Stimulated activated CD8-positive, alpha-beta memory T cell treated with anti-CD3 and anti-CD28 coated beads, Interleukin-4, amount 100 ng/mL, for 4 hours (primary cell): ENCODE measurements at places on chromosomes 4 and X.

DNA sequence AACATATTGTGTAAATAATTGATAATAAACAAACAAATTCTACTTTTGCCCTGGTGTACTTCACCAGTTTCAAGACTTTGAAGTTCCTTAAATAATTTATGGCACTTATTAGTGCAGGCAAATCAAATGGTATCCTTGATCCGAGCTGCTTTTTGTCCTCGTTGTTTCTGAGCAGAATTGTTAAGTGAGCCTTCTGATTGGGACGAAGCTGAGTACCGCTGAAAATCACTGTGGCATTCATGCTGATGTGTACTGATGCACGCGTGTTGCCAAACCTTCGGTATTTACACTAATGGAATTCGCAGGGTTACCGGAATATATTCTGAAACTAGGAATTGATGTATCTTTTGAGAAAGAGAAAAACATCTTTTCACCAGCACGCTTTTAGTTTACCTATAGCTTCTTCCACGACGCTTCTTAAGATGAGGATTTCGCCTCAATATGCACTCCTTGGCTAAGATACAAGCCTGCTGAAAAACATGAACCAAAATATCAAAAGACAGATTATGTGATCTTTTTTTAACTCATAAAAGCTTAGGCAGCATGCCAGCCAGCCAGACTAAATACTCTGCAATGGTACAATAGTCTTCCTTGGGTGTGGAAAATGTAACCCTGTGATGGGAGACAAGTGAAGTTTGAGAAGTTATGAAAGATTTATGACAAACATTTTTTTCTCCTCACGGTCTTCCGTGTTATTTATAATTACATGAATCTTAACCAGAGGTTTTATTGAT, 48.9 kb upstream of the TENM3 start:
- DNase-seq, result no peak

DNA sequence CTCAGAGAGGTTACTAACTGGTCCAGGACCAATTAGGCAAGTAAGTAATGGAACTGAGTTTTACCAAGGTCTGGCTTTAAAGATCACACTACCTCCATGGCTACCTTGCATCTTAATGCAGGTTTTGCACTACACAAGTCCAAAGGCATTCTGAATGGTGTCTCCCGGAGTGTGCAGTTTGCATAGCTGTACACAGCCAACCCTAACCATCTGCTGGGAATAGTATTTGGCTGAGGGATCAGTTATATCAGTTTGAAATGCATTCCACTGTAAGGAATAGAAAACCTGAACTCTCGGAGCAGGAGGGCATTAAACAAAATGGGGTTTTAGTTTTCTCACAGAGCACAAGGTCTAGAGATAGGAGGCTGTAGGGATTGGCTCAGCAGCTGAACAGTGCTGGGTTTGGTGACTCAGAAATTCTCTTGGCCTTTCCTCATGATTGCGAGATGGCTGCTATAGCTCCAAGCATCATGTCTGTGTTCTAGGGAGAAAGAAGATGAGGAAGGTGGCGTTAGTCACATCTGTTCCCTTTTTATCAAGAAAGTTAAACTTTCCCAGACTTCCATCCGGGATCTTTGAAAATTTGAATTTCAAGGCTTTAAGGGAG, 177.1 kb downstream of the NHS start:
- DNase-seq, result no peak

DNA sequence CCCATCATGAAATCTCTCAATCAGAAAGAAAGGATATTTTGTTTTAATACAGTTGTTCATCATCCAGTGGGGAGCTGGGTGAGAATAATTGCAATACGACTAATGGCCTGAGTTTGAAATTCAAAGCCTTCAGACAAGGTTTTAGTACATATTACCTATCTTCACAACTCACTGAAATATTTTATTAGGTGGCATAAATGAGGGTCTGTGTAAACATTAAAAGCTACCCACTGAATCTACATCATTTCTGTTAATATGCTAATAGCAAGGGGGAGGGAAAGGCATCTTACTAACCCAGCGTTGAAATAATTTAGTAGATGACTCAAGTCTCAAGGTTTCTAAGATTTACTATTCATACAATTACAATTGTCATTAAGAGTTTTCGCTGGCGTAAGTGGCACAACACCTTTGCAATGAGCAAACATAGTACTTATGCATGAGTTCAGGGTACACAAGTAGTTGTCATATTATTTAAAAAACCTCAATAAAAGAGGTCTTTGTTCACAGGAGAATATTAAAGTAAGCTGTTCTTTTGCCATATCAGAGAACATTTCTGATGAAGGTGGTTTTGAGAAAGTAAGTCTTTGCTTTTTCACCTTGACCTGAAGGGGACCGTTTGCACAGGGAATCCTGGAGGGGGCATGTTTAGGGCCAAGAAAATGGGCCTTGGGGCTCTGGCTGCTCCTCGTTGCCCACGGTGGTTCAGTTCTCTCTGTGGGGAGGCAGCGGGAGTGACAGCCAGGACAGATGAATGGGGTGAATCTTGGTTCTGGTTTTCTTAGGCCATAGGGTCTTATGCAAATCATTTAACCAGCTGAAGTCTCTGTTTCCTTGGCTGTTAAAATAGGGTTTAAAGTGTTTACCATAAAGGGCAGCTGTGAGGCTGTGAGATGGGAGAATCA, 4.5 kb upstream of the RHOH start:
- no peak for DNase-seq

- DNase-seq, result no peak
Observed at GRCh38 chrX:13081395-13082205, 37.2 kb upstream of the FAM9C start.

- DNase-seq, result no peak
Observed at GRCh38 chr4:92760433-92760832, 456.7 kb downstream of the GRID2 start.

DNA sequence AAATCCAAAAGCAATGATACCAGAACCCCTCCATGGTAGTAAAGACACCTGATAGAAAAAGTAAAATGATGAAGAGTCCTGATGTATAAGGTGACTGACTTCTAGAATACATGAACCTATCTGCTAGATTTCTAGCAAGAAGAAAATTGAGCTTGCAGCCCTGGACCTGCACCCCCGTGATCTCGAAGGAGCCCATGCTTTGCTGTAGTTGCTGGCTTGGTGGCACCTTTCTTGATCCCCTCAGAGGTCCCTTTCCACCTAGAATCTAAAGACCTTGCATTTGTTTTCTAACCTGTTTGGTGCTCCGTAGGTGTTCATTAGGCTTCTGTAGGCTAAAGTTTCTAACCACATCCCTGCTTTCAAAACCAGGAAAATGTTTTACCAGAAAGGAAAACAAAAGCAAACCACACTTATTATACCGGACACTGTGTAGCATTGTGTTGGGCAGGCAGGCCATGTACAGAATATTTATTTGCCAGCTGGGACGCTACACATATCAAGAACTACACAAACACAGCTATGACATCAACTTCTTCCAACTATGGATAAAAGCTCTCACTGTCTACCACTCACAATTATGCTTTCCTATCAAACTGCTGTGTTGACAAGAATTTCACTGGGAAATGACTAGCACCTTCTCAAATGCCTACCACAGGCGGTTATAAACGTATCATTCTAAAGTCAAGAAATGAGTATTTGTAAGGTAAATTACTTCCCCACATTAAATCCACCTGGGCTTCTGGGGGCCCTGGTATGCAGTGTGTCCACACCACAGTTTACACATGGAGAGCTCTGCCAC, 316.2 kb downstream of the UNC5C start:
- no peak for DNase-seq

GRCh38 chr4:184889666-184890335, 64.0 kb upstream of the ACSL1 start:
- no peak for DNase-seq

- no peak for DNase-seq
Observed at GRCh38 chrX:11108253-11108941, 2.7 kb upstream of the HCCS start.
